A172 (cell line): ENCODE measurements at places on chromosomes 5 and 9. TPM values are rescaled to one million over a fixed set of nuclear protein-coding genes. Genes with fewer than 3 reads are reported as not detected.

SPINK13 gene
- not detected in 2 replicates for total RNA-seq

SLC45A2 gene
- not detected in 2 replicates for total RNA-seq

LVRN gene
- 0.09 TPM in 1 of 2 replicates, not detected in the other for total RNA-seq

FAM221B gene
- total RNA-seq, result not detected in 2 replicates

RLN2 gene
- not detected in 2 replicates for total RNA-seq

NDST1 gene
- 55.4 and 77.8 TPM in 2 replicates for total RNA-seq

ACTL7B gene
- not detected in 2 replicates for total RNA-seq

PTBP3 gene
- total RNA-seq, result 24.4 and 26.2 TPM in 2 replicates

SPINK6 gene
- total RNA-seq, result 0.89 and 2.4 TPM in 2 replicates

KCNT1 gene
- not detected in 2 replicates for total RNA-seq

MAMDC4 gene
- total RNA-seq, result 7.3 and 8.0 TPM in 2 replicates

TLX3 gene
- total RNA-seq, result not detected in 2 replicates

NPR2 gene
- 1.9 and 2.1 TPM in 2 replicates for total RNA-seq

CERCAM gene
- 60.3 and 64.0 TPM in 2 replicates for total RNA-seq

STPG3 gene
- total RNA-seq, result not detected in 2 replicates

TNIP1 gene
- total RNA-seq, result 125 and 132 TPM in 2 replicates

OBP2A gene
- not detected in 2 replicates for total RNA-seq
